Esophagus squamous epithelium (tissue), 5 donors: ENCODE measurements at places on chromosomes 12 and 14.

DNA sequence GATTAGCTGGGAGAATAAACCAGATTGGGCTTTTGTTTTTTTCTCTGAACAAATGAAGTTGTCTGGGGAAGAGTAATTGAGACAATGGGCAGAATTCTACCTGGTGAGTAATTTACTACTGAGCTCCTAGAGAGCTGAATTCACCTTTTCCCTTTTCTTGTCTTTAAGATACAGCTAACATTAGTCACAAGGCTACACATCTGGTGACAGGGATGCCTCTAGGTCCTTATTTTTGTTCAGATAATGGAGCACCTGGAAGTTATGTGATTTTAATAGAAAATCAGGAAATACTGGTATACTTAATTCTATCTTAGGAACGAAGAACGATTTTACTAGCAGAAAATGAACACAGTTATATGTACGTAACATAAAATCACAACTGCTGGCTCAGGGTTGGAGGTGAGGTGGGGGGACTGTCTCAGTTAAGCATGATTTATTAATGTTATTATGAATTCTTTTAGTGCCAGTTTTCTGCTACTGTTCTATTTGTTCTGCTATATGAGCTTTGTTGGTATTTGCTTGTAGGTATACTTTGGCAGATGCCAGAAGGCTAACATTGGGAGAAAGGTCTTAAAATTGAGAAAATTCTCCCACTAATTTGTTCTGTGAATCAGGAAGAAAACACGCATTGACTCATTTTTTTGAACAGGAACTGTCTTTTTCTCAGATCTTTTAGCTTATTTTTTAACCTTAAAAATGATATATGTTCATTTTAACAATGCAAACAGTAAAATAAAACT is 482.7 kb upstream of the RGS6 start:
- DNase-seq, result no peak

- no peak for DNase-seq
These were observed 399.0 kb downstream of the NAV3 start for GRCh38 chr12:78229591-78230101.

DNA sequence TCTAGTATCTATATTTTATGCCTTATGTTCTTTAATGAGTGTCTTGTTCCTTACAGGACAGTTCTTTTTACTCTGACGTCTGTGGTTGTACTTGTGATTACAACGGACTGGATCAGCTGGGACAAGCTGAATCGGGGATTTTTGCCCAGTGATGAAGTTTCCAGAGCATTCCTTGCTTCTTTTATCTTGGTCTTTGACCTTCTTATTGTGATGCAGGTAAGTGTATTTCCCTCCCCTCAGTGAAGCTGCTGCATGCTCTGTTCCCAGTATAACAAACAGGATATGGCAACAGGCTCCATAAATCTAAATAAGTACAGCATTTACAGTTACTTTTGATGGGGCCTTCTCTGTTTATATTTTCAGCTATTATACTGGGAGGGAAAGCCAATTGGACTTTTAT is 463.6 kb downstream of the TMEM117 start:
- no peak for DNase-seq

- DNase-seq, result no peak
These were observed 29.8 kb upstream of the RAP1B start for GRCh38 chr12:68580911-68581310.

DNA sequence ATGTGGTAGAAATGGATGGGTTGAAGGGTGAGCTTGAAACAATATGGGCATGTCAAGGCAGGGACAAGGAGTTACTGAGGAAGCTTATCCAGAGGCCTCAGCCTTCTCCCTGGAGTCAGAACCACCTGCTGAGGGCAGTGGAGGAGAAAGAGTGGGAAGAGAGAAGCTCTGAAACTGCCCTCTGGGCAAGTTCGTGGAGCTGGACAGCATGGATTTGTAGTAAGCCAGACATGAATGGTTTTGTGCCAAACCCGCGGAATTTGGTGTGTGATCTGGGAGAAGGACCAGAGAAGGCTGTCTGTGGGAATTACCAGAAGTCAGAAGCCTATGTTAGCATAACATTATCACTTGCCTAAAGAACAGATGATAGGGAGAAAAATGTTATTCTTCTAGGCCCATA is 164.8 kb downstream of the SLC41A2 start:
- DNase-seq, result no peak

DNA sequence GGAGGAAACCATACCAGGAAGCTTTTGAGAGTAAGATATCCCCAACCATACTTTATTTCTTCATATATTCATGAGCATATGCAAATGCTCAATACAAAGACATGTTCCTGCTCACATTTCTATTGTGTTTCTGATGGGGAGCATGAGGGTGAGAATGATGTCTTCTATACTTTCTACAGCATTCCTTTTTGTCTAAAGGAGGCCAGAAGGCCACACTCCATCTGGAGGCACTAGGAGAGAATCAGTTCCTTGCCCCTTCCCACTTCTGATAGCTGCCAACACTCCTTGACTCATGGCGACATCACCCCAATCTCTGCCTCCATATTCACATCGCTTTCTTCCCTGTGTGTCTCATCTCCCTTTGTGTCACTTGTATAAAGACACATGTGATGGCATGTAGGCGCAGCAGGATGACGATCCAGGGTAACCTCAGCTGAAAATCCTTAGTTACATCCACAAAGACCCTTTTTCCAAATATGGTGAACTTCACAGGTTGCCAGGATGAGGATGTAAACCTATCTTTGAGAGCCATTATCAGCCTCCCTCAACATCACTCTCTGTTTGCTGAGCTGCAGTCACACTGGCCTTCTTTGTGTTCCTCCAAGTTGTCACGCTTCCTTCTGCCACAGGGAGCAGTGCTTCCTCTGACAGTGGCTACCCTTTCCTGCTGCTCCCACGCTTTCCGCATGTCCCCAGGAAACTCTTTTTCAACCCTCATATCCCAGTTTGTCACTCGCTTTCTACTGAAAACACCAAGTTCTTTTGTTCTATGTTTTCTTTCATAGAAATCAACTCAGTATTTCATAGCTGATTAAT is 96.9 kb downstream of the STXBP6 start:
- DNase-seq, result no peak

- DNase-seq, result no peak
These were observed 57.4 kb downstream of the SLC15A5 start for GRCh38 chr12:16220120-16220519.

DNA sequence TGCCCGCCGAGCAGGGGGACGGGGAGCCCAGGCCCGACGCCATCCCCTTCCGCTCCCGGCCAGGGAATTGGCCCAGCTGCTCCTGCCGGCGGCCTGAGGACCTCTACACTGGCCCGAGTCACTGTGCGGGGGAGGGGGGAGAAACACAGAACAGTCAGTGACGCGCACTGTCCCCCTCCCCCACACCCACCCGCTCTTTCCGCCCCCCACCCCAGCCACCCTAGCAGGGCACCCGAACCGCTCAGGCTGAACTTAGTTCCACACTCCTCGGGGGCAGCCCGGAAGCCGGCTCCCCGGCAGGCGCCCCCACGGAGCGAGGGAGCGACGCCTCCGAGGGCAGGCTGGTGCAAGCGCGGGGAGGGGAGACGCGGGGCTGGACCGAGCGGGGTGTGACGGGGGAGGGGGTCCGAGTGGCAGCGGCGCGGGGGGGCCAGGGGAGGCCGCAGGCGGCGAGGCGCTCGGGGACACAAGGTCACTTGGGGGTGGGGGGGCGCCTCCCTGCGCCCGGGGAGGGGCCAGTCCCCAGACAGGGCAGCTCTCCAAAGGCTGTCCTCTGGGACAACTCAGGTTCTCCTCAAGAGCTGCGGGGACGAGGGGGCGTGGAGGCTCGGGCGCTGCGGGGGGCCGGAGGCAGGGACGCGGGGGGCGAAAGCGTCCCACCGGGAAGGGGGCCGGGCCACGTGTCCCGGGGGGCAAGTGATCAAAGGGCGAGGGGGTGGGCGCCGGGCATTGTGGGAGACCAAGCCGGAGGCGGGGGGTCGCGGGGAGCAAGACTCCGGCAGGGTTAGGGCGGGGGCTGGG is 648 bp downstream of the CHD4 start:
- DNase-seq, result peak; percentile 9

DNA sequence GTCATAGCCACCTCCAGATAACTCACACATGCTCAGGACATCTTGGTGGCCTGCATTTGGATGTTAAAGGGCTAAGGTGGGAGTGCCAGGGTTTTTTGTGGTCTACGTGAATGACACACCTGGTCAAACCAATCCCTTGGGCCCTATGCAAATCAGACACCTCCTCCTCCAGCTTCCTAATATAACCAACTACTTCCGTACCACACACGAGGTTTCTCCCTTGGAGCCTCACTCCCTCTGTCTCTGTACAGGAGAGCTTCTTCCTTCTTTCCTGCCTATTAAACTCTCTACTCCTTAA is 19.6 kb downstream of the APOBEC1 start:
- DNase-seq, result no peak

GRCh38 chr14:25239170-25239569 is 189.2 kb upstream of the STXBP6 start:
- no peak for DNase-seq

GRCh38 chr14:106586098-106586704 is 1059.8 kb downstream of the TMEM121 start:
- no peak for DNase-seq

GRCh38 chr12:106138633-106139421 is at the start of gene NUAK1:
TSS of gene NUAK1 (minus strand) at chr12:106138954. CDS start at chr12:106138653, 301 bp downstream.
- DNase-seq, result no peak

GRCh38 chr14:69979882-69980281 is 100.7 kb downstream of the SMOC1 start:
- DNase-seq, result no peak

- no peak for DNase-seq
These were observed 240.2 kb upstream of the CLEC14A start for GRCh38 chr14:38496092-38496491.

DNA sequence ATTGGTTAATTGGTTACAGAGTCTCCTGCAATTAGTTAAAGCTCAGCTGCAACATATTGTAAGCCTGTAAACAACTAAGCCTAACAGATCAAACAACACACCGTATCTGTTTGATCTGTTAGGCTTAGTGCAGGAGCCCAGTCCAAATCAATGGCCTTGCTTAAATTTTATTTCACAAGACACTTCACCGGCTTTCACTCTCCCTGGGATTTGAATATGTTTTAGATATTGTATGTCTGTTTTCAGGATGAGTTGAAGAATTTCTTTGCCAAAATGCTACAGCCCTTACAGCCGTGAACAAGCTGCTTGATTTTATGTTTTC is 5.5 kb upstream of the RNASE1 start:
- no peak for DNase-seq

GRCh38 chr14:69539631-69540410 is 34.9 kb downstream of the CCDC177 start:
- DNase-seq, result no peak

DNA sequence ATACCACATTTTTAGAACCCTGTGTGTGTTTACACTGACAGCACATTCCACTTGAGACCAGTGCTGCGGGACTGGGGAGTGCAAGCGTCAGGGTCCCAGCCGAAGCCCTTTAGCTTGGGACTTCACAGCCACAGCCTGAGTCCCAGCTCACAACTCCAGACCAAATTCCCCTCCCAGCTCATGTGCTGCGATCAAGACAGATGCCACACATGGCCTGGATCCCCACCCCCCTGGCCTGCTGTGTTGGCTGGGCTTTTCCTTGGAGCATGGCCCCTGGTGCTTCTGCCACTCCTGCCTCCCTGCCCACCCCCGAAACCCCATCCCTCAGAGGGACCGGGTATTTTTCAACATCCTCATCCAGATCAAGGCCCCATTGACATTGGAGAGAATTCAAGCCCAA is 63.7 kb downstream of the WDR20 start:
- DNase-seq, result no peak

DNA sequence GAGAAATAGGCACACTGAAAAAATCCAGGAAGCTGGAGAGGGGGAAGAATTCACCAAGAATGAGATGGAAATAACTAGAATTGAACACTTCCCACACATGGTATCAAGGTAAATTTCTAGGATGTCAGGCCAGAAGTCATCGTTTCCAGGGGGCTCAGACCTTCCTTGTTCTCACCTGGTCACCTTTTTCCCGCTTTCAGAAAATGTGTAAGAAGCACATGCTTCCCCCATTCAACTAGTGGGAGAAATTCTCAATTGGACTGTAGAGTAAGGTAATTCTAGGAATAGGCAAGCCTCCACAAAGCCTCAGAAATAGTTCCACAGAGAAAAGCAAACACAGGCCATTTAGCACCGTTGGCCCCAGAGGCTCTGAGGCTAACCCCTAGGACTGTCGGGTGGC is 2.8 kb upstream of the PTMS start:
- no peak for DNase-seq

DNA sequence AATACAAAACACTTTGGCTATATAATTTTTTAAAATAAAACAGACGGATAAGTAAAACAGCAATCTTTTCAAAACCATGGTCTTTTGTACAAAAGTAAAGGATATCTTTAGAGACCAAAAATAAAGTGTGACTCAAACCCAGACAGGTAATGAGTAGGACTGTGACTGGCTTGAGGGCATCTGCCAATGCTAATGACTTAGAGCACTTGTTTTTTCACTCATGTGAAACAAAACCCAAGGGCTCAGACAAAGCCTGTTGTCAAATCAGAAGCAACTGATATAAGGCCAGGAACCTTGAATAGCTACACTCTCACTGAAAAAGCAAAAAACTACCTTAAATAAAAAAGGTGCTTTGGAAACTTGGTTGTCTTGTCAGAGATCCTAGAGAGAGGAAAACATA is 357.4 kb downstream of the TMEM117 start:
- no peak for DNase-seq

DNA sequence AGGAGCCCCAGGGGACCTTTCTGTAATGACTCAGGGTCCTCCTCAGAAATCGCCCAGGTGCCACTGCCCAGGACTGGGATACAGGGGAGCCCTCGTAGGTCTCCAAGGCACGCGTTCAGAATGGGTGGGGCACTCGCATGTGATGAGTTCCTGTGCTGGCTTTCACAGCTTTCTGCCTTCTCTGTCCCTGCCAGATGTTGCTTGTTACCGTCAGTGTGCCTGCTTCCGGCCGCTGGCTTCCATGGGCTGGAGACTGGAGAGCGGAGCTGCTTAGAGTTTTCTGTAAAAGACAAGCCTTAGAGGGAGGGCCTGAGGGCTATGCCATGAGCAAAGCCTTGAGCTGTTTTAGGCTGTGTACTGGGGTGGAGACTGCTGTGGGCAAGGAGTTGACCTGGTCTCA is 75.0 kb upstream of the SLC24A4 start:
- DNase-seq, result no peak

- no peak for DNase-seq
These were observed 140.3 kb downstream of the TMEM30B start for GRCh38 chr14:61140872-61141271.

DNA sequence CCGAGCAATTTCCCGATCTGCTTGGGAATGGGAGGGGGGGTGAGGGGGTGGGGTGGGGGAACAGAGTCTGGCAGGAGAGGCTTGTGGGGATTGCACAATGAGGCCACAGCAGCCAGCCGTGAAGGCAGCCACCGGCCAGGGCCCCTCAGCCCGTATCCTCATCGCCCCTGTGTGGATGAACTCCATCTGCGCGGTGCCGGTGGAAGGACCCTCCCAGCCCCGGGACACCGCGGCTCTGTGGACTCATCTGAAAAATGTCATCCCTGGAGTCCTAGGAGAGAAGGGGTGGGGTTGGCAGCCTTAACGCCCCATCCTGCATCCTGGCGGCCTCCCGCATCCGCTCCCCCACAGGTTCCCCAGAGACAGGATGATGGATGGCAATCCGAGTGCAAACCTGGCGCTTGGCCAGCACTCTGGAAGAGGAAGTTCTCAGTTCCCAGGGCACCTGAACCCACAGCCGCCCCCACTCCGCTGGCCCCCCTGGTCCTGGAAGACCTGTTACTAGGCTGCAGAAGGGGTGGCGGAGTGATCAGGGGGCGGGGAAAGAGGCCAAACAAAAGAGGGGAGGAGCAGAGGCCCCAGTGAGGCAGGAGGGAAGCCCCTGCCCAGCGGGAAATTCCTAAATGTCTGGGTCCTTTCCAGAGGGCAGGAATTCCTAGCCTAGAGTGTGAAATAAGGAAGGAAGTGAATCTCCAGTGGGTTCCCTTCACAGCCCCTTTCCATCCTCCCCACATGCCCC is 1.2 kb upstream of the TNFAIP2 start:
- DNase-seq, result no peak

GRCh38 chr12:20641106-20641505 is 54.0 kb upstream of the SLCO1C1 start:
- DNase-seq, result no peak
